ENCODE measurements at places on chromosomes 12 and 14.

GRCh38 chr14:60815371-60815770, 80.8 kb downstream of the MNAT1 start:
- DNase-seq = no peak

DNA sequence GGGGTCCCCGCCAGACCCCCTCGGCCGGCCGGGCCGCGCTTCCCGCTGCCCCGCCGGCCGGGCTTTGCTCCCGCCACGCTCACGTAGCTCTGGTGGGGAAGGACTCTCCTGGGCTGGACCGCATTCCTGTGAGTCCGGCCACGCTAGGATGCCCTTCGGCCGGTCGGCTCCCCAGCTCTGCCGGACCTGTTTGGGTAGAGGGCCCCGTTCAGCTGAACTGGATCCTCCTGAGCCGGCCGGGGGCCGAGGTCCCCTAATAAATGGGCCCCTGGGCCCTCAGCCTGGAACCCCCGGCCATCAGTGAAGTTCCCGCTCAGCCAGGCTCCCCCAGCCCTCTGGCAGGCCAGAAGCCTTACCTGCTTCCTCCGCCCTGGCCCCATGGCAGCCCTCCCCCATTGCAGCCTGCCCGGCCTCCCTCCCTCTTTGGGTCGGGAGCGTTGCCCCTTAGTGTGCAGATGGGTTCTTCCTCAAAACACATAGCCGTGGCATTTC, 593 bp downstream of the UNC119B start:
- no peak for DNase-seq

DNA sequence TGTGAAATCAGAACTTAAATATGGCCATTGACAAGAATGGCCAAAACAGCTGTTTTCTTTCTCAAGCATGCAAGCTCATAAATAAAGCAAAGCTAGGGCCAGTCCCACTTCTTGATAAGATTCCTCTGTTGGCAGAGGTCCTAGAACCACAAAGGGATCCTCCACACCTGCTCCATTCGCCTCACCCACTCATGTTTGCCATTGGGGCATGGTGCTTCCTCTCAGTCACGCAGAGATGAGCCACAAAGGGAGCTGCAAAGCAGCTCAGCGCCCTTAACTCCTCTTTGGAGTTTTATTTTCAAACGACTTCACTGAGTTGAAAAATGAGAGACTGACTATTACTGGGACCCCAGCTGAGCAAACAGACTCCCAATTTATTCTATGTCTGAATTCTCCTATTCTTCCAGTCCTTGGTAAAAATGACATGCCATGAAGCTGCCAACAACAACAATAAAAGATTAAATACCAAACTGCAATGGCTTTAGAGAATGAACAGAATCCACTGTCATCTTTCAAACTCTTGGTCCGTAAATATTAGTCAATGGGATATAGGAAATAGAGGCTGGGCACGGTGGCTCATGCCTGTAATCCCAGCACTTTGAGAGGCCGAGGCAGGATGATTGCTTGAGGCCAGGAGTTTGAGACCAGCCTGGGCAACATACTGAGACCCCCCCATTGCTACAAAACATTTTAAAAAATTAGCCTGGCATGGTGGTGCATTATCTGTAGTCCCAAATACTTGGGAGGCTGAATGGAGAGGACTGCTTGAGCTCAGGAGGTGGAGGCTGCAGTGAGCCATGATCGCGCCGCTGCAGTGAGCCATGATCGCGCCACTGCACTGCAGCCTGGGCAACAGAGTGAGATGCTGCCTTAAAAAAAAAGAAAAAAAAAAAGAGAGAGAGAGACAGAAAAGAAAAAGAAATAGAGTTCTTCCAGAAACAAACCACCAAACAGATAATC, 16.4 kb downstream of the MANSC1 start:
- peak; percentile 98 for DNase-seq

DNA sequence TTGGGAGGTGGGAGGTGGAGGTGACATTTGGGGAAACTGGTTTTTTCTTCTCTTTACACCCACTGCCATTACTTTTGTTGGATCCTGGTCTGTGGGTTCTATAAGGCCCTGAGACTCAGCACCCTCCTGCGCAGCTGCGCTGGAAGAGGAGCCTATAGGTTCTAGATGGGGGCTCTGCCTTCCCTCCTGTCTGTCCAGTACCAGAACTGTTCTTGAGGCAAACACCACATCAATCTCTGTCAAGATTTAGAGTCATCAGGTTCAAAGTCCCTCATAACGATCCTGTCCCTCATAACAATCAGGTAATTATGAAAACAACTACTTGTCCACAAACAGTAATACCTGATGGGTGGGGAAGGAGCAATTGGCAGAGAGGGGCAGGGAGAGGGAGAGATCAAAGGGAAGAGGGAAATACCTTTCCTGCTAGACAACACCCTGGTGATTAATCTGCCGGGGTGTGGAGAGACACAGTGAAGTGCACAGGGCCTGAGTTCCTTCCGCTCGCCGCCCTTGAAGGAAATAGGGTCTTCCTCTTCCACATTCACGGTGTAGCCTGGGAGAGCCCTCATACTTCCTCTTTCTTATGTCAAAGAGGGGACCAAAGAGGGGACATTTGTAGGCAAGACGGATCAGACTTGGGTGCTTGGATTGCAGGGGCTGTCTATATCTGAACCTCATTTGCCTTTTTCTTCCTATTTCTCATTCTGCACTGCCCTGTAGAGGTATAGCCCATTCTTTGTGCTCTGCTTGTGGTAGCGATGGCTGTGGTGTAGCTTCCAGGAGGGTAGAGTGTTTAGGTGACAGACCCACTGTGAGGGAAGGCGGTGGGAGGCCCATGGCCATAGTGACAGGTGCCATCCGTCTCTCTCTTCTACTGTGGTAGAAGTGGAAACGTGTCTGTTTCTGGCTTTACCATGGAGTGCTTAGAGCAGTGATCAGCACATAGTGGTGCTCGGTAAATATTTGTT, 12.6 kb downstream of the GPRC5A start:
- DNase-seq = no peak

- DNase-seq = no peak
Measured at GRCh38 chr12:12315838-12316237, 34.2 kb downstream of the MANSC1 start.

GRCh38 chr14:55777877-55778276, 197.9 kb downstream of the KTN1 start:
- no peak for DNase-seq

DNA sequence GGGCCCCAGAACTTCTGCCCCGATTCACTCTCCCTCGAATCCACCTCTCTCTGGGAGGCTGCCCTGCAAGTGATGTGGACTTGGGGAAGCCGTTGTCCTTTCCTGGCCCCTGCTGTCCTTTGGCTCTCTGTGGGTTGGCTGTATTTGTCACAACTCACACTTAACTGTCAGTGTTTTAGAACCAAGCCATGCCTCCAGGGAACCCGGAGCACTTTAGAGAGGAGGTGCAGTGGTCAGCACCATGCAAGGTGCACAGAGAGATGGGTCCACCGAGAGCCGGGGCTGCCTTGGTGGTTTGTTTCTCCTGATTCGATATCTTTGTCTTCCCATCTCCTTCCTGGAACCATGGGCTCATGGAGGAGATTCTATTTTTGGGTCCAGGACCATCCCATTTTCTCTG, 129.5 kb upstream of the RTL1 start:
- no peak for DNase-seq

- no peak for DNase-seq
Measured at GRCh38 chr12:108686780-108687179, 44.5 kb downstream of the CORO1C start.

DNA sequence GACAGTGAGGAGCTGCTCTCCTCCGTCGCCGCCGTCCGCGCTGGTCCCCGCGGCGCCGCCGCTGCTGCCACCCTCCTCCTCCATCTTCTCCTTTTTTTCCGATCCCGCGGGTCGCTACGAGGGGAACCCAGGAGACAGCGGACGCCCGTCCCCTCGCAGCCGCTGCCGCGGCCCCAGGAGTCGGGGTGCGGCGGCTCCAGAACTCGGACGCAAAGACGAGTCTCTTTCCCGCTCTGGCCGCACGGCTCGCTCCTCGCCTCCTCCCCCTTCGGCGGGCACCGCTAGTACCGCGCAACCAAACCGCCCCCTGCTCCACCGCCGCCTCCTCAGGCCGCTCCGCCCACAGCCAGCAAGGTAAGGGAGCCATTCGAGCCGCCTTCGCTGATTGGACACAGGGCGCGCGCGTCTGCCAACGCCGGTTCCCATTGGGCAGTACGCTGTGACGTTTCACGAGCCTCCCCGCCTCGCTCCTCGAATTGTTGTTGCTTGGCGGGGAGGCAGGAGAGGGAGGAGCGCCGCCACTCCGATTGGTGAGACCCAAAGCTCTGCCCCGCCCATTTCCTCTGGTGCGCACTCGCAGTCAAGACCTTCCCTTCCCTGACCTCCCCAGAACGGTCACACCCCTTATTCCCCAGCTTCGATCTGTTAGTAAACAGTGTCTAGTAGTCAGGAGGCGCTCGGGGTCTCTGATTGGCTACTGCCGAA, at the start of gene RPS6KA5:
TSS of gene RPS6KA5 (minus strand) at position 291 of the 705 bp plus-strand sequence. CDS start at position 84, 207 bp downstream.
- peak; percentile 100 for DNase-seq

- peak; percentile 96 for DNase-seq
Measured at GRCh38 chr14:95460647-95461478, 55.6 kb downstream of the SYNE3 start.

- no peak for DNase-seq
Measured at GRCh38 chr12:74538491-74539258, 1.0 kb downstream of the ATXN7L3B start.

- peak; percentile 72 for DNase-seq
Measured at GRCh38 chr12:118870551-118870950, 110.8 kb upstream of the SRRM4 start.

DNA sequence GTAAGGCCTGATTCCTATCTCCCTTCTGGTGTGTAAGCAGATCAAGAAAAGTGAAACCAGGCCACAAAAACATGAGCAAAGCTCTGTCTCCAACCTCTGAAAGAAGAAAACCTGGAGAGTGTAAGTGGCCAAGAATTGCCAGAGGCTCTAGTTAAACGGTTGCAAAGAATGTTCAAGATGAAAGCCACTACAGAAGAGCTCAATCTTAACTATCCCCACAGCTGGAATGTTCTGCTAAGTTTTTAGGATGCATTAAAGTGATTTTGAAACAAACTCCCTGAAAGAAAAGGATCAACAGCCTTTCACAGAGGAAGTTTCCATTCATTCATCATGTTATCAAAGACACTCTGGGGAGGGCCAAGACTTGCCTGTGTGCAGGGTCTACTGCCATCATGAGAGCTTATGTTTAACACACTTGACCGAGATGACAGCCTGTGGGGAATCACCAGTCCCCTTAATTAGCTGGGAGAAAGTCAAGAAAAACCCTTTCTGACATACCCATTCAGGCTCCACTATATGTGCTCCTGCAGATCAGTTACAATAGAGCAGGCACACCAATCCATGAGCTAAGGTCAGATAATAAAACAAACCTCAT, 128.0 kb upstream of the OVCH1 start:
- DNase-seq = no peak

GRCh38 chr12:52201451-52201839, 9.6 kb upstream of the KRT80 start:
- no peak for DNase-seq

- DNase-seq = no peak
Measured at GRCh38 chr14:56902385-56902784, 92.1 kb upstream of the OTX2 start.

DNA sequence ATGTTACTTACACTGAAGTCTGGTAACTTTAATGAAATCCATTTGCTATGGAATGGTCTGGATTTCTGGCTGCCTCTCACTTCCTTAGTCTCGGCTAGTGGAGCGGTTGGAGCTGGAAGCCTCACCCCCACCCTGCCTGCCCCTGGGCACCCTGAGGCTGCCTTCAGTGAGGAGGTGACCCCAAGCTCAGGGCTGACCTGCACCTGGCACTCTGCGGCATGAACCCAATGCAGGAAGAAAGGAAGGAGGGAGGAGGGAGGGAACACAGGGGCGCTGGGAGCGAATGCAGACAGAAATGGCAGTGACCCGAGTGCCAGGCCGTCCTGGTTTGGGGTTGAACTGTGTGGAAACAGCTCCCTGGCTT, 353.1 kb downstream of the TMEM121 start:
- DNase-seq = no peak

GRCh38 chr14:64450255-64450654, 15.0 kb upstream of the AKAP5 start:
- no peak for DNase-seq

- DNase-seq = peak; percentile 13
Measured at GRCh38 chr12:21607701-21608100, 3.1 kb upstream of the GYS2 start.
